Hematopoietic multipotent progenitor cell (in vitro differentiated cells): ENCODE measurements at places on chromosomes 5 and 9.

DNA sequence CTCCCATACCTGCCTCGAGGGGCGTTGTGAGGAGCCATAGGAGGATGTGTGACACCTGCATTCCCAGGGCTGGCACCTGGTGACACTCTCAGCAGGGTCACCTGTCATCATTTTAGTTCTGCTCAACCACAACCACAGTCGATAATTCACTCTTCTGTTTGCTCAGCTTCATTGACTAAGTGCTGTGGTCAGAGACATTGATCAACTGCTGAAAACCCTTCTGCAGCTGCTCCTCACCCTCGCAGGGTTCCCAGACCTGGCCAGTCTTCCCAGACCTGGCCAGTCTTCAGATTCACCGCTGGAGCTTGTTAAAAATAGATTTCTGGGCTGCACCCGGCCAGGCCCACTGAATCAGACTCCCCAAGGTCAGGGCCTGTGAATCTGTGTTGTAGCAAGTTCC is 92.8 kb downstream of the MVB12B start:
- no peak for DNase-seq

GRCh38 chr9:136678624-136679023 is 8.6 kb downstream of the AGPAT2 start:
- no peak for DNase-seq

DNA sequence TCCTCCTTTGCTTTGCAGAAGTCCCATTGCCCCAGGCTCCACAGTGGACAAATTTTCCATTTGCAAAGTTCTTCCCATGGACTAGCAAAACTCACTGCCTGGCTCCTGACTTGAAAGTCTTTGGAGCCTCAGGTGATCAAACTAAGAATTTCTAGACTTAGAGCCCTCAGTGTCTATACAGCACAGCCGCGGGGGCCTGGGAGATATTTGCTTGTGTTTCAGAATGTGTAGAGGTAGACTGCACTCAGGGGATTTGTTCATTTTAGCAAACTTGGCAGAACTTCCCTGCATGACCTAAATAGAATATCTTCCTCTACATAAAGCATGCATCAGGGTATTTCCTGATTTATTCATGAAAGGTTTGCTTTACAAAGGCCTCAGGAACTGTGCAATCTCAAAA is 384.2 kb upstream of the ZNF462 start:
- DNase-seq = no peak

DNA sequence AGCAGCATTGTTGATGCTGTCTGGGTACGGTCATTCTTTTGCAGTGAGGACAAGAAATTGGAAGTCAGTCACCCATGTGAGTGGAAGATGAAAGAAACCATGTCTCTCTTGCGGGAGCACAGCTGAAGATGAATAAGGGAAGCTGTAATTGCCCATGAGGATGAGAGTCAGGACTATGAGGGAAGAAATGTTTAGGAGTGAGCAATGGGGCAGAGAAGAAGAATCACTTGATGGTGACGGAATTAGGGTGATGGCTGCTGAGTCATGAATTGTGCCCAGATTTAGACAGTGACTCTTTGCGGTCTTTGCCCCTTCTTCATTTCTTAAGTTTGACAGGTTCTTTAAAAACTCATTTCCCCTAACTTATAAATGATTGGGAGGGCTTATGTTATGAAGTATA is 183.3 kb downstream of the MAST4 start:
- DNase-seq = no peak

- no peak for DNase-seq
Observed at GRCh38 chr5:112203229-112203628, 215.8 kb downstream of the EPB41L4A start.

- DNase-seq = no peak
Observed at GRCh38 chr5:157546456-157547100, 29.0 kb downstream of the ADAM19 start.

DNA sequence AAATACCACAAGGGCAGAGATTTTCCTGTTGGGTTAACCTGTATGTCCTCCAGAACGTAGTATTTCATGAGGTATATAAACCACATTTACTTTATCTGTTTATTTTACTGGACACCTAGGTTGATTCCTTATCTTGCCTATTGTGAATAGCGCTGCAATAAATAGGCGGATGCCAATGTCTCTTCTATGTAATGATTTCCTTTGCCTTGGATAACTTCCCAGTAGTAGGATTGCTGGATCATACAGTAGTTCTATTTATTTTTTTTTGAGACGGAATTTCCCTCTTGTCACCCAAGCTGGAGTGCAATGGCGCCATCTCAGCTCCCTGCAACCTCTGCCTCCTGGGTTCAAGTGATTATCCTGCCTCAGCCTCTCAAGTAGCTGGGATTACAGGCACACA is 15.6 kb upstream of the TUT7 start:
- no peak for DNase-seq

GRCh38 chr5:105868038-105868780 is 1802.5 kb downstream of the EFNA5 start:
- no peak for DNase-seq

DNA sequence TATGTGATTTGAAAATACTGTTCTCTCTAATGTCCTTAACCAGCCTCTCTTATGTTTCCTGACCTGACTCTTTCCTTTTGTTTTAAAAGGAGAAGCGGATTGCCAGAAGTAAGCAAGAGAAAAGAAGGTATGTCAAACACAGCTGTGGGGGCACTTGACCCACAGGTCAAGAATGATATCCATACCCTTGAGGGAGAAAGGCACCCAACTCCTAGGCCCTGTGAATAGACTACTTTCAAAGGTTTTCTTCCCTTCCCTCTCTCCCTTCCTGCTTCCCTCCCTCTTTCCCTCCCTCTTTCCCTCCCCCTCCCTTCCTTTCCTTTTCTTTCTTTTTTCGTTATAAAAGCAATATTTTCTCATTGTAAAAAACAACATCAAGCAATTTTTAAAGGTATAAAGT is 306.8 kb downstream of the TRPM3 start:
- no peak for DNase-seq
